WTC11 (cell line): ENCODE measurements at places on chromosomes 3 and 15. TPM values are rescaled to one million over a fixed set of nuclear protein-coding genes. Genes with fewer than 3 reads are reported as not detected.

DNA sequence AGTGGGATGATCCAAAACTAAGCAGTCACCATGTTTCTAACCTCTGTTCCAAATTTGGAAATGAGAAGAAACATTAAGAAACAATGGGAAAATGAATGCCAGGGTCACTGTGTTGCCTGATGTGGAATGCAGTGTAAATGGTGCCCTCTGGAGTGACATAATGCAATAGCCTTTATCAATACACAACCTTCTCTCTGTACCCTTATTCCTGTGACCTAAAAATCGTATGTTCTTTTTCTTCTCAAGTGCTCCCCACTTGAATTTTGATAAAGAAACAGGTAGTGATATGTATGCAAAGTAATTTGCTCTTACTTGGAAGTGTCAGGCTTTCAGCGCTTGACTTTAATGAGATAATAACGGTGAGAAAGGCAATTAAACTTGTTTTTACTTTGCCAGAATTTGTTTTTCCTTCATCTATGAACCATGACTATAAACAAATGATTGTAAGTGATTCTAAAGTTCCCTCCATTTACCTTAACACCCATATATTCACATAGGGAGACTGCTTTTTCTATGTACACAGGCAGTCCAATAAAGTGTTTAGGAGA lies 145.8 kb upstream of the THRB start:
- no peak overlapping the region for H3K27ac ChIP-seq
- H3K36me3 ChIP-seq, result no peaks in the 10 kb centered on the region
- H3K4me1 ChIP-seq, result peaks cover 40% of the 10 kb centered on the region
- no peak for DNase-seq
- no peaks in the 10 kb centered on the region for H3K27me3 ChIP-seq

DNA sequence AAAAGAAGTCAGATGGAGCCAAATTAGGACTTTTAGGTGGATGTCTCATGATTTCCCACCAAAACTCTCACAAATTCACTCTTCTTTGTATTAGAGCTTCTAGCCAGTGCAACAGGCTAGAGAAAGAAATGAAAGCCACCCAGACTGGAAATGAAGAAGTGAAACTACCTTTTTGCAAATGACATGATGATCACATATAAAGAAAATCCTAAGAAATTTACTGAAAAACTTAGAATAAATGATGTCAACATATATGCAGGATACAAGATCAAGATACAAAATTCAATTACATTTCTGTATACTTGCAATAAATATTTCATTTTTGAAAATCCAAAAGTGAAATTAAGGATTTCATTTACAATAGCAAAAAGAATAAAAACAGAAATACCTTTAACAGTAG lies 110.8 kb downstream of the LRIG1 start:
- DNase-seq, result no peak
- no peak overlapping the region for H3K27ac ChIP-seq
- no peak overlapping the region for H3K4me3 ChIP-seq
- peaks cover 9% of the 10 kb centered on the region for H3K4me1 ChIP-seq
- no peaks in the 10 kb centered on the region for H3K27me3 ChIP-seq

- peaks cover 3% of the 10 kb centered on the region; the same call in 1 of the 2 replicates for H3K27me3 ChIP-seq
- no peaks in the 10 kb centered on the region for H3K4me1 ChIP-seq
- no peak overlapping the region for H3K27ac ChIP-seq
- peaks cover 5% of the 10 kb centered on the region for H3K36me3 ChIP-seq
- DNase-seq, result no peak
These were observed 34.9 kb upstream of the MAGI1 start for GRCh38 chr3:66073464-66074141.

DNA sequence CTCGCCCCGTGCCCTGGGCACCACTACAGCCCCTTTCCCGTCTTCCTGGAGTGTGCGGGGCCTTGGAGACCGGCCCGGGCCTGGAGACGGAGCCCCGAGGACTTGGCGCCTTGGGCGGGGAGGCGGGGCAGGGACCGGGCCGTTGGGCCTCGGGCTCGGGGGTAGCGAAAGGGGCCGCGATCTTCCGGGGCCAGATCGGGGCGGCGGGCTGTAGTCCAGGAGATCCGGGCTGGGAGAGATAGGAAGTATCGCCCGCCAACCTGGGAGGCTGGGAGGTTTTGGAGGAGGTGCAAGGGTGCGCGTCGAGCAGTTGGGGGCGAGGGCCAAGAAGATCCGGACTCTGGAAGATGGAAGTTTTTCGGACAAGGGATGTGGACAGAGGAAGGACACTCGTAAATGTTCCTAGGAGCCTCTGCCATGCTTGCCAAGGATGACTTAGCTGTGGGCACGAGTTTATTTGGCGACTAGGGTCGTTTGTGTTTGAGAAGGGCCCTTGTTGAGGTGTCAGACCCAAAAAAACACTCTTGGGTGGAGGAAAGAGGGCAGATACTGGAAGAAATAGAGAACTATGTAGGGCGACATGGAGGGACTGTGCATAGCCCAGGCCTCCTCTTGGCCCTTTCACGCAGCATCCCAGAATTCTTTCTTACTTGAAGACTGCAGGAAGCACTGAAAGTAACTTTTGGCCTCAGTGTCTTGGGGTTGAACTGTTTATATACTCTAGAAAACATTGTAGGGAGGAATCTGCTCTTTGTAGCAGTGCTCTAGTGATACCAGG lies 712 bp downstream of the RTF1 start:
- H3K4me3 ChIP-seq, result peak overlapping the region; percentile 93
- DNase-seq, result no peak
- H3K27ac ChIP-seq, result peak overlapping the region; percentile 72; the same call in 1 of the 2 replicates
- H3K4me1 ChIP-seq, result peaks cover 26% of the 10 kb centered on the region

DNA sequence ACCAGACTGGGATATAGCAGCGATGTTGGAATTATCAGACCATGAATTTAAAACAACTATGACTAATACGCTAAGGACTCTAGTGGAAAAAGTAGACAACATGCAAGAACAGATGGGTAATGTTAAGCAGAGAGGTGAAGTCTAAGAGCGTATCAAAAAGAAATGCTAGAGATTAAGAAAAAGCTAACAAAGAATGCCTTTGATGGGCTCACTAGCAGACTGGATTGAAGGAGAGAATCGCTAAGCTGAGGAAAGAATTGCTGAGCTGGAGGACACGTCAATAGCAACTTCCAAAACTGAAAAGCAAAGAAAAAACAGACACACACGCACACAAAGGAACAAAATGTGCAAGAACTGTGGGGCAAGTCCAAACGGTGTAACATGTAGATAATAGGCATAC lies 20.0 kb upstream of the CMTM6 start:
- peak overlapping the region; percentile 30 for H3K27ac ChIP-seq
- peaks cover 34% of the 10 kb centered on the region for H3K36me3 ChIP-seq
- no peaks in the 10 kb centered on the region for H3K27me3 ChIP-seq
- H3K4me1 ChIP-seq, result no peaks in the 10 kb centered on the region

GRCh38 chr3:1477669-1478068 lies 384.8 kb downstream of the CNTN6 start:
- H3K36me3 ChIP-seq, result peaks cover 70% of the 10 kb centered on the region
- no peak for DNase-seq
- no peak overlapping the region for H3K4me3 ChIP-seq
- peaks cover 5% of the 10 kb centered on the region; the same call in 1 of the 2 replicates for H3K27me3 ChIP-seq
- H3K4me1 ChIP-seq, result no peaks in the 10 kb centered on the region
- no peak overlapping the region for H3K27ac ChIP-seq

DNA sequence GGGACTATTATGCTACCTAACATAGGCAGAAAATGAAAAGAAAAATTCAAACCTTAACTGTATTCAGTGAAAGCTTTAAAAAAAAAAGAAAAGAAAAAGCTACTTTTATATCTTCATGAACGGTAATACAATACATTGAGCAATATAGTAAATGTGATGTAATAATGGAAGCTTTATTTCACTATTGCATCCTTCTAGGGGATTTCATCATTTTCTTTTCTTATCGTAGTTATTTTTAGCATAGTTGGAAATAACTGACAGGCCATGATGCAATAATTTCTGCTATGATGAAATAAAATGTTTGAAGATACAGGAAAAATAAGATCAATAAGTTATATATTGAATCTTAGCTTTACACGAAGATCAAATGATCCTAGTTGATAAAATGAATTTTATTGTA lies 40.3 kb upstream of the ZCWPW2 start:
- no peaks in the 10 kb centered on the region for H3K27me3 ChIP-seq
- H3K4me3 ChIP-seq, result no peak overlapping the region
- no peak for DNase-seq
- no peak overlapping the region for H3K27ac ChIP-seq
- H3K4me1 ChIP-seq, result peaks cover 35% of the 10 kb centered on the region
- H3K36me3 ChIP-seq, result no peaks in the 10 kb centered on the region

GRCh38 chr15:71055461-71055860 lies 59.8 kb upstream of the THSD4 start:
- no peak for DNase-seq
- H3K4me3 ChIP-seq, result no peak overlapping the region
- peaks cover 4% of the 10 kb centered on the region for H3K4me1 ChIP-seq

IL17RD gene
- 59.1 to 72.9 TPM (median 66.0 TPM) in 3 replicates for total RNA-seq

GRCh38 chr3:179265092-179265491 lies 14.2 kb upstream of the KCNMB3 start:
- no peak overlapping the region for H3K4me3 ChIP-seq
- peaks cover 11% of the 10 kb centered on the region for H3K36me3 ChIP-seq
- H3K27ac ChIP-seq, result no peak overlapping the region
- H3K27me3 ChIP-seq, result peaks cover 20% of the 10 kb centered on the region

GRCh38 chr3:126087552-126088175 lies 3.7 kb upstream of the SLC41A3 start:
- H3K4me3 ChIP-seq, result no peak overlapping the region
- peaks cover 53% of the 10 kb centered on the region for H3K36me3 ChIP-seq
- peaks cover 16% of the 10 kb centered on the region for H3K27me3 ChIP-seq
- no peak for DNase-seq
- no peak overlapping the region for H3K27ac ChIP-seq

GRCh38 chr3:24475925-24476324 lies 18.7 kb downstream of the THRB start:
- H3K27ac ChIP-seq, result no peak overlapping the region
- peaks cover 45% of the 10 kb centered on the region for H3K27me3 ChIP-seq
- no peak overlapping the region for H3K4me3 ChIP-seq
- no peaks in the 10 kb centered on the region for H3K36me3 ChIP-seq

GRCh38 chr3:78738833-78739232 lies 1029.0 kb downstream of the ROBO1 start:
- DNase-seq, result no peak
- peaks cover 24% of the 10 kb centered on the region for H3K4me1 ChIP-seq
- H3K36me3 ChIP-seq, result no peaks in the 10 kb centered on the region
- H3K27ac ChIP-seq, result no peak overlapping the region

NDN gene
- total RNA-seq, result 40.0 to 49.7 TPM (median 45.1 TPM) in 3 replicates

SNX22 gene
- total RNA-seq, result 5.9 to 6.1 TPM (median 5.9 TPM) in 3 replicates

DNA sequence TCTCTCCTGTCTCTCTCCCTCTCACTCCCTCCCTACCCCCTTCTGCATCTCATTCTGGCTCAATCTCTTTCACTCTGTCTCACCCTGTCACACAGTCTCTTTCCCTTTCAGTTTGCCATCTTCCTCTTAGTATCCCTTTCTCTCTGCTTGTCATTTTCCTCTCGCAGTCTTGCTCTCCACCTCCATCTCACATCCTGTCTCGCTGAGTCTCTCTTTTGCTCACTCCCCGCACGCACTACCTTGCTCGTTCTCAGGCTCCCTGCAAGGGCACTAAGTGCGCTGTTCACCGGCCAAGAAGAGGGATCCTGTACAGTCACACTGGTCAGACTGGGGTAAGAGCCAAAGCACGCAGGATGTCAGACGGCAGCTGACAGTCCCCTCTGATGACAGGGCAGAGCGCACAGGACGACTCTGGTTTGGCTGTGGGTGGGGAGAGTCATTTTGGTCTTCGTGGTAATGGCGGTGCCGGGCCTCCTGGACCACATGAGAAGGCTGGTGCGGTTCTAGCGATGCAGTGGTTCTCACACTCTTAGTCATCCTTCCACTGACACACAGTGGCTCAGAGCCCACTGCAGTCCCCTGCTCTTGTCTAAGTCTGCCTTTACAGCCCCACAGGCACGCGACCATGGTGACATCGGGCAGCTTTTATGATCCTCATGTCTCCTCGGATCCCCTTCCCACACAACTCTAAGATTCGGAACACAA lies 356.8 kb downstream of the FOXP1 start:
- no peak for DNase-seq
- H3K36me3 ChIP-seq, result no peaks in the 10 kb centered on the region; the same call in 1 of the 2 replicates
- no peak overlapping the region for H3K27ac ChIP-seq
- peaks cover 41% of the 10 kb centered on the region for H3K4me1 ChIP-seq
- no peaks in the 10 kb centered on the region for H3K27me3 ChIP-seq

- DNase-seq, result no peak
- H3K36me3 ChIP-seq, result no peaks in the 10 kb centered on the region
- H3K4me3 ChIP-seq, result no peak overlapping the region
- peaks cover 62% of the 10 kb centered on the region for H3K27me3 ChIP-seq
- no peak overlapping the region for H3K27ac ChIP-seq
These were observed 5.1 kb upstream of the ANKRD63 start for GRCh38 chr15:40287968-40288367.

CACNA2D3 gene
- 4.0 to 5.0 TPM (median 4.9 TPM) in 3 replicates for total RNA-seq

DNA sequence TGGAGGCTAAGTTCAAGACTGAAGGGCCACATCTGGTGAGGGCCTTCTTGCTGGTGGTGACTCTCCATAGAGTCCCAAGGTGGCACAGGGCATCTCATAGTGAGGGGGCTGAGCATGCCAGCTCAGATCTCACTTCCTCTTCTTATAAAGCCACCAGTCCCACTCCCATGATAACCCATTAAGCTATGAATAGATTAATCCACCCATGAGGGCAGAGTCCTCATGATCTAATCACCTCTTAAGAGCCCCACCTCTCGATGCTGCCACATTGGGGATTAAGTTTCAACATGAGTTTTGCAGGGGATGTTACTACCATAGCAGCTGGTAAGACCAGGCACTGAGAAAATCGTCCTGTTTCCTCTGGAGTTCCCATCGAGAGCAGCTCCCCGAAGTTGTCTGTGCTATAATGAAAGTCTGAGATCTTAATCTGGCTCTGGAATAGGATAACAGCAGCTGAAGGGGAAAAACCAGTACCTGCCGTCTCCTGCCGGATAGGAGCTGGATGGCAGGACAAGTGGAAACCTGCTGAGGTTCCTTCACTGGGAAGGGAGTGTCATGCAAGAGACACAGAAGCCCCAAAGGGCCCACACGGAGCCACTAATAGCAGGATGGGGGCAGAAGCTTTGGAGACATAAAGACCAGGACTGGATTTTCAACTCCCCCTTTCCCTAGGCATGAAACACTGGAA lies 79.5 kb upstream of the EPHB3 start:
- H3K36me3 ChIP-seq, result no peaks in the 10 kb centered on the region
- no peak overlapping the region for H3K4me3 ChIP-seq
- H3K4me1 ChIP-seq, result no peaks in the 10 kb centered on the region

DNA sequence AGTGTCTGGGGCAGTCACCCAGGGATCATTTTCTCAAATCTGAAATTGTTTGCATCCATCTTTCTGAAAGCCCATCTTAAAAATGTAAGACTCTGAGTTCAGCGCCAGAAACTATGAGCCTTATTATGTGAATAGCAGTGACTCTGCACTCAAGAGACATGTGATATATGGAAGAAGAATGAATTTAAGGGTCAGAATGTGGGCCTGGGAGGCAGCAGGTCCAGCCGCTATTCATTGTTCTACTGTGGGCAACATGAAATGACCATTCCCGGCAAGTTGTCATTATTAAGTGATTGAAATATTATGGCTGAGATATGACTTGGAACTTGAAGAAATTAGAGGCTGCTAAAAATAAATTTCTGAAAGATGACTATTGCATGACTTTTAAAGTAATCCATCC lies 228.6 kb upstream of the ARRDC4 start:
- no peak overlapping the region for H3K4me3 ChIP-seq
- no peaks in the 10 kb centered on the region for H3K27me3 ChIP-seq
- H3K27ac ChIP-seq, result no peak overlapping the region
